HFFc6 (cell line): ENCODE measurements at places on chromosomes 16 and 17. TPM values are rescaled to one million over a fixed set of nuclear protein-coding genes. Genes with fewer than 3 reads are reported as not detected.

Gene RAD51C
- total RNA-seq: 19.0 to 26.8 TPM (median 25.9 TPM) in 3 replicates

Gene KRT20
- not detected in 3 replicates for total RNA-seq

Gene PRSS33
- not detected in 3 replicates for total RNA-seq

GRCh38 chr16:72860726-72861562 lies 187.0 kb downstream of the ZFHX3 start:
- no peak for DNase-seq

DNA sequence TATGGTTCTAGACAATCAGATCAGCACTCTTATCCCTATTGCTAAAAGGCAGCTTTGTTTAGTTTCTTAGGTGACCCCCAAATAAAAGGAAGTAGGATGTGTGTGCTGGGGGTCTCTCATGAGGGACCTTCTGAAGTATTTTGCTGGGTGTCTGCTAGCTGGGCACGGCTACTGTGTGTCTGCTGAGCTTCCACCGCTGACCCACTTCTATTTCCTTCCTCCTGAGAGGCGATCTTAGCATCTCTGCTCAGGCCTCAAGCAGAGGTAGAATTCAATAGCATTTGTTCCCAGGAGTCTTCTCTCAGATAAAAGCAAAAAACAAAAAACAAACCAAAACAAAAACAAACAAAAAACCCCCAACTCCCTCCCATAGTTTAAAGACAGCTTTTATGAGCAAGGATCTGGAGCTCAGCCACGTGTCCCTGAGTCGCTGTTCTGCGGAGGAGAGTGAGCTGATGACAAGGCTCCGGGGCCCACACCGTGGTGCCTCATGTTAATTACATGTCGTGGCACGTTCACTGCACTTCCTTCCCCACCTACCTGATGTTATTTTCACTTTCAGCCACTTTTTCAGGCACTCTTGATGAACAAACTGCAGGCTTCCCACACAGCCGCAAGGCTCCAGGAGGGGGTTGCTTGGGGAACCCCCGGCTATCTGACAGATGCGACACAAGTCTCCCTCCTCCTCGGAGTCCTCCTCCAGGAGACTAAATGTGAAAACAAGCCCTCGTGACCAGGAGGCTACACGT lies 83.5 kb downstream of the MARCHF10 start:
- DNase-seq: no peak

DNA sequence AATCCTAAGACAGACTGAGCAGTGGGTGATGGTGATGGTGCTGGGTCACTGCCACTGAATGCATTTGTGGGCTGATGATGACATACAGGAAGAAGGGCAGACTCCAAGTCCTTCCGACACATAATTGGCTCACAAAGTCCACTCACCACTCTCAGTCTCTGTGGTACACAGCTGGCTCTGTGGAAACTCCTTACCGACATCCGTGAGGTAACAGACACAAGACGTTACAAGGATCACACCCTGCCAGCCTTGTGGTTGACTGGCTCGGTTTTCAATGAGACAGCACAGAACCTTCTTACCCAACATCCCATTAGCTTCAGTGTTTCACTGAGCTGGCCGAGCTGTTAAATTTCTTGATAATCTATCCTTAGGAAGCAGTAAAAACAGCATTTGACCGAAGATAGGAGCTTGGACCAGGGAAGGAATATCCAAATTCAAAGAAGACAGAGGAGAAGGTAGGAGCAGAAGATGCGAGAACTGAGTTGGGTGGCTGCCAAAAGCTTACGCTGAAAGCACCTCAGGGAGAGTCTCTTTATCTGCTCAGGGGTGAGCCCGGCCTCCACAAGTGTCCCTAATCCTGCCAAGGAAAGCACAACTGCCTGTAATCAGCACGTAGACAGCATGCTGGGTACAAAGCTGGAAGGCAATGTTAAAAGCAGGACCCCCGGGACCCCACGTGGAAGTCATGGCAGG lies 5.5 kb upstream of the MXRA7 start:
- DNase-seq: peak; percentile 99

GRCh38 chr17:33240362-33240761 lies 52.7 kb downstream of the ASIC2 start:
- no peak for DNase-seq

DNA sequence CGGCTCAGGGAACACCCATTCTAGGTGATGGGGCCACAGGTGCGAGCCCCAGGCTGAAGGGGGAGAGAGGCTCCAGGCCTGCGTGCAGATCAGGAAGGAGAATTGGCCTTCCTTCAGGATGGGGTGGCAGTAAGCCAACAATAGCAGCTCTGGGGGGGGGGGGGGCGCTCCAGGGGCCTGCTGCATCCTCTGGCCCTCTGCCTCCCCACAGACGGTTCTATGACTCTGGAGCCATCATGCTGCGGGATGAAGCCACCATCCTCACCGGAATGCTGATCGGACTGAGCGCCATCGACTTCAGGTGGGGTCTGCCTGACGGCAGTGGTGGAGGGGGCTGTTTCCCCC lies 6.1 kb downstream of the RUNDC3A start:
- DNase-seq: no peak

- no peak for DNase-seq
Observed at GRCh38 chr16:84275585-84276151, 19.0 kb upstream of the WFDC1 start.

DNA sequence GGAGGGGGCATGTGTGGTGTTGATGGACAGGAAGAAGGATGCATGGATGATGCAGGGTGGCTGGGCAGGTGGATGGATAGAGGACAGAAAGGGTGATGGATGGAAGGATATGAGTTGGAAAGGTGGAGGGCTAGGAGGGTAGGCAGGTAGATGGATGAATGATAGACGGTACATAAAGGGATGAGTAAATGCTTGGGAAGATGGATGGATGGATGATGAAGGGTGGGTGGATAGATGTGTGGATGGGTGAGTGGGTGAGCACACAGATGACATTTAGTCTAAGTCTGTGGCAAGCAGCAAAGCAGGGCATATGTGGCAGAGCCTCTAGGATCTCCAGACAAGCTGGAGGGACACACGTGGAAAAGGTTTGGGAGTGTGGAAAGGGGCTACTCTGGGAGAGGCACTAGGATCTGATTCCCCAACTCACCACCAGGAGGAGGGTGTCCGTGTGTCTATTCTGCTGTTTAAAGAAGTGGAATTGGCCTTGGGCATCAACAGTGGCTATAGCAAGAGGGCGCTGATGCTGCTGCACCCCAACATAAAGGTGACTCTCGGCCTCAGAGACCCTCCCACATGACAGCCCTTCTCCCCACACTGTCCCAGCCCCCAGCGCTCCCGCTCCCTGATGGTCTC lies 8.2 kb downstream of the PLD2 start:
- DNase-seq: peak; percentile 26

DNA sequence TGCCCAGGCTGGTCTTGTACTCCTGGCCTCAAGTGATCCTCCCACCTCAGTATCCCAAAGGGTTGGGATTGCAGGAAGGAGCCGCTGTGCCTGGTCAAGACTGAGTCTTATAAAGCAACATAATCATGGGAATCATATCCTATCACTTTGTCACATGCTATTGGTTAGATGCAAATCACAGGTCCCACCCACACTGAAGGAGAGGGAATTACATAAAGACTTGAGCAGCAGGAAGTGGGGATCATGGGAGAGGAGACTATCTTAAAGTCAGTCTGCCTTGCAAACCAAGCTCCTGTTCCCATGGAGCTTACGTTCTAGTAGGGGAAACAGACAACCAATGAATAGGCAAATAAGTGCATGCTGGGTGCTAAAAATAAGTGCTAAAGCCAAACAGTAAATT lies 28.3 kb upstream of the TENT4B start:
- DNase-seq: no peak

DNA sequence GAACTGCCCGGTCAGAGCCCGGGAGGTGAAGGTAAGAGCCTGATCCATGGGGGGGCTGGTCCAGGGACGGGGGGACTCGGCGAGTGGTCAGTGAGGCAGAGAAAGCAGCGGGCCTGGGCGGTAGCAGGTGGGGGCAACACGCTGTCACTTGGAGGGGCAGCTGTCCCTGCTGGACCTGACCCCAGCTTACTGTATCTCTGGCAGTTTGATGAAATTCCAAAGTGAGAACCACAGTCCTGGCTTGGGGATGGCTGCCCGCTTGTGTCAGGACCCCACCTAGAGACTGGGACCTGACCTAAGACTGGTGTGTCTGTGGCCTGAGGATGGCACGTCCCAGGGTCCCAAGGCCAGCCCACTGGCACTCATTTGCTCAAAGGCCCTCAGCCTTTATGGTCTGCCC lies 35.1 kb upstream of the KSR1 start:
- DNase-seq: no peak

- peak; percentile 25 for DNase-seq
Observed at GRCh38 chr16:4693956-4694641, 737 bp downstream of the NUDT16L1 start.

GRCh38 chr17:41360296-41360995 lies 9.2 kb downstream of the KRT33B start:
- DNase-seq: peak; percentile 81

DNA sequence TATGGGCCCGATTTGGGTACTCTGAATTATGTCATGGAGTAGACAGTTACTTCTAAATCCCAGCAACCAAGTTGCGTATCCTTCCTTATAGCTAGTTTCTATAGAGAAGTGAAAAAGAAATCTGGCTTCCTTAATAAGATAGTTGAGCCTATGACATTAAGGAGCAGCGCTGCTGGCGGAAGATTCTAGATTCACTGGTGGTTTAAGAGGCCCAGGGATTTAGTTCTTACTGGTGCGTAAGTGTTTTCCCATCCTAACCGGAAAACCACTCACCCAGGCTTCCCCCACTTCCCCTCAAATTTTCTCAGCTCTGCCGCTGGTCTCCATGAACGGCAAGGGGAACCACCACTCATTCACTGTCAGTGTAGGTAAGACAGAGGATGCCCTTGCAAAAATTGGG lies 230.4 kb downstream of the CPPED1 start:
- DNase-seq: no peak

- no peak for DNase-seq
Observed at GRCh38 chr17:39225959-39226683, 376 bp upstream of the STAC2 start.
